Mesenchymal stem cell (in vitro differentiated cells and primary cell): ENCODE measurements at places on chromosomes 5 and 9.

DNA sequence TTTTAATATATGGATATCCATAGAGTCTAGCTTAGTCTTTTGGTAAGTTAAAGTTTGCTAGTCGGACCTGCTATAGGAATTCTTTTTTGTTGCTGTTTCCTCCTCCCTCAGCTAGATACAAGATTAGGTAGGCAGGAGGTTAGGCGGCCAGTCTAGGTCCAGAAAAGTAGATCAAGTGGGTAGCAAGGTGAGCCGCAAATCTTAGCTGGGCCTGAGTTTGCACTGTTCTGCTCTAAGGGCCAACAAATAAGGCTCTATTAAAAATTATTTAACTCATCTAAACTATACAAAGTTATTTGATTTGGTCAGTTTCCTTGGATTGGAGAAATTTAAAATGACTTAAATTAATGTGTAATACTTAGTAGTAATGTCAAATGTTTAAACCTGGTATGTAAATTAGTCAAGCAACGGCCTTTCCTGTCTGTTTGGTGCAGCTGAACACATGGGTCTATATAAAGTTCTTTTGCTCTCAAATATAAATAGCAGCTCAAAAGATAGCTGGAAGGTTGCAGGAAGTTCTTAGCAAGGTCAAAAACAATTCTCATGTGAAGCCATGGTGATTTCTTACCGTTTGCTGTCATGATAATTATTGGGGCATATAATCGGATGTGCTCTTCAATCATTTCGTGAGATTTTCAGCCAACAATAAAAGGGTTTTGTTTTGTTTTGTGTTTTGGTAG, 72.0 kb downstream of the PRKACG start:
- no peak for DNase-seq

DNA sequence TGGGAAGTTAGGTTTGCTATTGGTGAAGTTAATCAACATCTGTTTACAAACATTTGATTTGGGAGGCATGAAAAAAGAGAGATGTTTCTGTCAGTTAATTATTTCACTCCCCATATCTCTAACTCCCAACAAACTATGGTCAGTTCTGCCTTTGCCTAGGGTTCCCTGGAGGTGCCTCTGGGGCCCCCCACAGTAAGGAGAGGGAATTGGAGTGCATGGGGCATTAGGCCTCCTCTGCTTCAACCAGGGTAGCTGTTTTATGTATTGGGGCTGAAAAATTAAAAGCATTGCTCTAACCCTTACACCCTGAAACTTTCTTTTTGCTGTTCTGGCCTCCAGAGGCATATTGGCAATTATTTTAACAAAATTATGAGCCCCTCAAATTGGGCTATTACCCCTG, 32.3 kb downstream of the RUSC2 start:
- no peak for DNase-seq

DNA sequence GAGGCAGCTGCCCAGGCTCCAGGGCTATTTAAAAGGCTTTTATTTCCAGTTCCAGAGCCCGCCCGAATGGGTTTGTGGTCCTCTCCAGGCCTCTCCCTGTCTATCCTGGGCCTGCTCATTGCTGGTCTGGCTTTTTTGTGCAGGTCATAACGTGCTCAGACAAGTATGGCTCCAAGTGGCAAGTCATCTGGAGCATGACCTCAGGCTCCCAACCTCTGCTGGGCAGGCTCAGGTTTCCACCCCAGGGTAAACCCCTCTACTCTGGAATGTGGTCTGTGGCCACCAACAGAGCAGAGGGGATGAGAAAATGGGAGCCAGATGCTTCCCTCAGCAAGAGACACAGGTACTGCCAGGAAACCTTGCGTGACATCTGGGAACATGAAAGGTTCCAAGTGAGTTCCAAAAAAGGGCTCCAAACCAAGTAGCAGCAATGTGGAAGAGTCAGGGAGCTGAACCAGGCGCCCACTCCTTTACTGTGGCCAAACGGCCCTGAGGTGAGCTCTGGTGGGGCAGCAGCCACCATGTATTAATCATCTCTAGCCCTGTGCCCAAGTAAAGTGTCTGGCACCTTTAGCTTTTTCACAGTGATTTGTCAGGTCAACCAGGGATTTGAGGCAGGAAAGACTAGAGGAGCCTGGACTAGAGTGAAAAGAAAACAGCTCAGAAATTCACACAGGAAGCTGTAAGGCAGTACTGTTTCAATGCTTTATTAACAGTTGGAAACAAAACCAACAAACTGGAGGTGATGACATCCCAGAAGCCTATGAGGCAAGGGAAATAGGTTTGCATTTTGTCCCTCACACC, 25.7 kb downstream of the PCDHGC5 start:
- DNase-seq = peak; percentile 55

DNA sequence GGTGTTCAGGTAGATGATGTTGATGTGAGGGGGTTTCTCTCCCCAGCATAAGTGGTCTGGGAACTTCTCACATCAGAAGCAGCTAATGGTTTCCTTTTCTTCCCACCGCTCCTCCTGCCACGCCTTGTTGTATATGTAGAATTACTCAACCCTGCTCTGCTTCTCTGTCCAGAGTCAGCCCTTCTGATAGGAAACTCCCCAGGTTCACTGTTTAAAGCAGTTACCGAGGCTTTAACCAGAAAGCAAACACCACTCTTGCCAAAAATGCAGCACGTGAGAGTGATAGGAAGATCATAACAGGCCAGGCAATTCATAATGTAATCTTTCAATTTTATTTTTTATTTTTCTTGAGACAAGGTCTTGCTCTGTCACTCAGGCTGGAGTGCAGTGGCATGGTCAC, 10.5 kb upstream of the TMEM252 start:
- DNase-seq = no peak

DNA sequence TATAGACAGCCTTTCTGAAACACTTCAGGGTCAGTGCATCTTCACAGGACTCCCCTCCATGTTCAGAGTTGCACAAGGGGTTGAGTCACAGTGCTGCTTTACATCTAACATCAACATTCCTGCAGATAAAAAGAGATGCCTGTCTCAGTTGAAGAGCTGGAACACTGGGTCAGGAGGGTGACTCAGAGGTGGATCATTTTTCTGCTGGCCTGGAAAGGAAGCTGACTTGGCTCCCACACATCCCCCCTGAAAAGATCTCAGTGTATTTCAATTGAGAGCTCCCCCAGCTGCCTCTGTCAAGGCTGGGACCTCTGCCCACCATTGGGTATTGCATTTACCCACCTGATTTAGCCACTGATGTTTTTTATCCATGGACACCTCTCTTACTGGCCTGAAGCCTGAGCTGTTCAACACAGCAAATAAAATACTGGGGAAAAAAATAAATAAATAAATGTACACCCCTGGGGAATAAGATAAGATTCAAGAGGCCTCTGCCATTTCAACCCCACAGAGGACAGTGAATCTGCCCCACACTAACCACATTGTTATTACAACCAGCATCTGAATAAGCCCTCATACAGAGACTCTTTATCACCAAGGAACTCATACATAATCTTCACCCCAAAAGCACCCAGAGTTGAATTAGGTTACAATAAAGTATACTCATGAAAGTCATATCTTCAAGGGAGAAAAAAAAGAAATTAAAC, 716.4 kb downstream of the SEMA5A start:
- DNase-seq = peak; percentile 99

DNA sequence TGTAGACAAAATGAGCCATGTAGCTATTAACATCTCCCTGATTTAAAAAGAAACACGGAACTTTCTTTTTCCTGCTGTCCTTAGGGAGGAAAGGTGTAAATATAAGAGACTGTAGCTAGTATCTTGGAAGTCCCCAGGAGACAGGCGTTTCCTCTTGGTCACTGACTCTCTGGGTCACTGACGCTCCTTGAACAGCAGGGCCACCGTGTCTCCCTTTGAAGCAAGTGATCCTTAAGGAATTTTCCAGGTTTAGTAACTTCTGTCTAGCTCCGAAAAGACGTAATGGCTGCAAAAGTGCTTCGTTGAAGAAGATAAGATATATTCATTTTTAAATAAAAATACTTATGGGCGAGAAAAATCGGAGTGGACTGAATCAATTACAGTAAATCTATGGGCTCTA, 745 bp upstream of the CLTA start:
- DNase-seq = peak; percentile 74

- DNase-seq = no peak
Observed at GRCh38 chr5:137478043-137478442, 21.1 kb downstream of the SPOCK1 start.

GRCh38 chr5:112685931-112686330, 51.8 kb upstream of the APC start:
- DNase-seq = no peak

DNA sequence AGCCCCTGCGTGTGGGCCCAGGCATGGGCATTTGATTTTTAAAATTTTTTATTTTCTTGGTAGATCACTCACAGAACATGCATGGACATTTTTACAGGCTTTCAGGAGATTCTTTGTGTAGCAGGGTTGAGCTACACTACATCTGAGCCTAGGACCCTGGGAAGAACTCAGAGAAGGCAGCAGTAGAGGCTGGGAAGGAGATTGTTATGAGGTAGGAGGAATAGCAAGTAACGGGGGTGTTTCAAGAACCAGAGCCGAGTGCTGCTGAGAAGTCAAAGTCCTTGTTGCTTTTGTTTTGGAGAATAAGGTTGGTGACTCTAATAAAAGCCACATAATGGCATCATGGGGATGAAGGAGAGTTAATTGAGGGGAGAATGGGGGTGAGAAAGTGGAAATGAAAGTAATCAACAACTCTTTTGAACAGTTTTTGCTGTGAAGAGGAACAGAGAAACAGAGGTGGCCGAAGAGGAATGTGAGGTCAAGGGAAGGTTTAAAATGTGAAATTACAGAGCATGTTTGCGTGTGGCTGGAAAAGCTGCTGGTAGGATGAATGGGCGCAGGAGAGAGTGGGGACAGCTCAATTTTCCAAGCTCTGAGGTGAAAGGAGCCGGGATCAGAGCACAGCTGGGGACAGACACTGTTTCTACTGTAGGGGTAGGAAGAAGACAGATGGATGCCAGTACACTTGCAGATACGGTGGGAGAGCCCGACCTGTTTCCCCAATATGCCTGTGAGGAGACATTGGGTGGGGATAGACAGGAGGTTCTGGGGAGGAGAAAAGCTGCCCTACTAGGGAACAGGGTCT, 4.7 kb upstream of the PDLIM7 start:
- DNase-seq = no peak

GRCh38 chr5:88675168-88675707, 207.7 kb downstream of the MEF2C start:
- DNase-seq = no peak

DNA sequence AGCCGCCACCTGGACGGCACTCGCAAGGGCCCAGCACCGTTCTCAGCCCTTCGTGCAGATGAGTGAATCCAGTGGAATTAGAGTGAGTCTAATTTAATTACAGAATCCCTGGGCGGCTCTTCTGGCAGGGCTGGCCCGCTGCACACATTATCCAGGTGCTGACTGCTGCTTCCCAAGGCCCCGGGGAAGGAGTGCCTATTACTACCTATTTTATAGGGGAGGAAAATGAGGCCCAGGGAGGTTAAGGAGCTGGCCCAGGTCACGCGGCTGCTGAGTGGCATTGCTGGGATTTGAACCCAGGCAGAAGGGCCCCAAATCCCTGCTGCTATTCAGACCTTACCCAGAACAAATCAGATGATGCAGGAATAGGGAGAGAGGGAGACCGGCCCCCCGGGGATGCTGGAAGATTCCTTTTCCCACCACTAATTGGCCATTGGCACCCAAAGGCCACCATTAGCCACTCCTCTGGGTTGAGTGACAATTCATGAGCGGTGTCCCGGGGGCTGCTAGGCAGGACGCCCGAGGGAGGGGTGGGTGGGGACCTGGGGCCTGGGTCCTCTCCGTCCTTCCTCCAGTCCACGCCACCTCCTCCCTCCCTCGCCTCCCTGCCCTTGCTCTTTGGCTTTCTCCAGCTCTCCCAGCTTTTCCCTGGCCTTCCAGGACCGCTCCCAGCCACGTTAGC, 10.3 kb upstream of the QRFP start:
- no peak for DNase-seq

GRCh38 chr5:42285230-42285629, 138.0 kb upstream of the GHR start:
- DNase-seq = no peak

DNA sequence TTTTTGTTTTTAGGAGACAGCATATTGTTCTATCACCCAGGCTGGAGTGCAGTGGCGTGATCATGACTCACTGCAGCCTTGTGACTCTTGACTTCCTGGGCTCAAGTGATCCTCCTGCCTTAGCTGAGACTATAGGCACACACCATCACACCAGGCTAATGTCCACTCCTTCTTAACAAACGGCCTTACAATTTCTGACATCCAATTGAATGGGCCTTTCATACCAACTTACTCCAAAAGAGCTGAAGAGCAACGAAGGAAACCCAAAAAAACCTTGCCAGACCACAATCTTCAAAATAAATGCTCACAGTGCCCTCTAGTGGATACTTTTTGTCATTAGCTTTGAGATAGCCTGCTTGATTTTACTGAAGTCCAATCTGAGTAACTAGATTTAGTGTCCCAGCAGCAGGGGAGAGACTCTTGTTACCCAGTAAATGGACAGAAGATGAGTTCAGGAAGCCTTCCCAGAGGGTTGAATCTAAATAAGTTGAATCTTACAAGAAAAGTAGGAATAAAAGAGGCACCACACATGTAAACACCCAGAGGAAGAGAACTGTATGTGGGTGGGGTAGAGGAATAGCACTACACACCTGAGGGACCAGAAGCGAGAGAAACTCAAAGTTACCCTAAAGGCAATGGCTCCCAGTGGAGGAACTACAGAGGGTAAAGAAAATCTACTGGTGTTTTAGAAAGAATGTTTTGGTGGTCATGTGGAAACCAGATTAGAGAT, 9.3 kb downstream of the ZNF622 start:
- peak; percentile 88 for DNase-seq

GRCh38 chr5:119470105-119470763, 17.9 kb downstream of the HSD17B4 start:
- no peak for DNase-seq

DNA sequence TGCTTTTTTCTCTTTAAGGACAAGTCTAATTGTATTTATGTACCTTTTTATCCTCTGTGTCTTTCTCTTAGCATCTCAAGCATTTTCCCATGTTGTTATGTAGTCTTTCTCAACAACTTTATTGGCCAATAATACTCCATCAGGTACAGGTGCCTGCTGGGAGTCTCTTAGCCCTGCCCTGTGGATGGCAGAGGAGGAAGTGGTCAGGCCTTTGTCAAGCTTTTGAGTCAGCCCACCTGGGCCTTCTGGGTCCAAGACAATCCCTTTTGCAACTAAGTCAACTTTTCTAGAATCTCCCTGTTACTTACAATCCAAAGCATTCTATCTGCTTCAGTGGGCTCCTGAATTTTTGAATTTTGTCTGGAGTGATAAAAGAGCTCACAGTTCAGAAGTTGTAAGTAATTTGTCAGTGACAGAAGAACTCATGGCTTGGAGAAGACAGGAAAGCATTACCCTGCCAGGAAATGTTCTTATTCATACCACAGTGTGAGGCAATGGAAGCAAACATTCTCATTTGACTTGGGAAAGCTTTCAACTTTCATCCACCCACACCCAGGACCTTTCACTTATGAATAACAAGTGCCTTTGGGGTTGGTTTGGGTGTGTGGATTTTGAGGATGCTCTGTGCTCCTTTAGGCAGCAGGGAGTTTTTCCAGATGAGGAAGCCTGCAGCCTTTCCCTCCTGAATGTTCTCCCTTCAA, 200.0 kb upstream of the S1PR3 start:
- peak; percentile 57 for DNase-seq

DNA sequence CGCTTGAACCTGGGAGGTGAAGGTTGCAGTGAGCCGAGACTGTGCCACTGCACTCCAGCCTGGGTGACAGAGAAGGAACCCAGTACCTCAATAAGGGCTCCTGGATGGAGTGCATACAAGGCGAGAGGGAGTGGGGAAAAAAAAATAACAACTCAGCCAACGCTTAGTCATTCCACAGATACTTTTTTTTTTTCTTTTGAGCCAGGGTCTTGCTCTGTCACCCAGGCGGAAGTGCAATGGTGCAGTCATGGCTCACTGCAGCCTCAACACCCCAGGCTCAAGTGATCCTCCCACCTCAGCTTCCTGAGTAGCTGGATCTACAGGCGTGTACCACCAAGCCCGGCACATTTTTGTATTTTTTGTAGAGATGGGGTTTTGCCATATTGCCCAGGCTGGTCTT, 59.5 kb upstream of the GGTA1 start:
- DNase-seq = peak; percentile 64
